ENCODE measurements at places on chromosomes 16 and 17.

DNA sequence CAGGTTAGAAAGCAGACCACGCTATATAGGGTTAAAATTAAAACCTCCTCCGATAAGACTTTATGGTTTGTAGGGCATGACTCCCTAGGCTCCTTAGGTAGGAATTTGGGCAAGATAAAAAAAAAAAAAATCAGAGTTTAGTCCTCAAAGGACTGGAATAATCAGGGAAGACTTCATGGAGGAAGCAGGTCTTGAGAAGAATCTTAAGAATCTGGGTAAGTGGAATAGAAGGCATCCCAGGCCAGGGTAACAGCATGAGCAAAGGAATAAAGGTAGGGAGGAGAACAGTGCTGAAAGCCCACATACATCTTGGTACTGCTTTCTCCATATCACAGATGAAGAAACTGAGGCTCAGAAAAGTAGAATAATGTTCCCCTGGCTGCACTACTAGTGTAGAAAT lies 15.4 kb downstream of the SLC46A1 start:
- DNase-seq = no peak

DNA sequence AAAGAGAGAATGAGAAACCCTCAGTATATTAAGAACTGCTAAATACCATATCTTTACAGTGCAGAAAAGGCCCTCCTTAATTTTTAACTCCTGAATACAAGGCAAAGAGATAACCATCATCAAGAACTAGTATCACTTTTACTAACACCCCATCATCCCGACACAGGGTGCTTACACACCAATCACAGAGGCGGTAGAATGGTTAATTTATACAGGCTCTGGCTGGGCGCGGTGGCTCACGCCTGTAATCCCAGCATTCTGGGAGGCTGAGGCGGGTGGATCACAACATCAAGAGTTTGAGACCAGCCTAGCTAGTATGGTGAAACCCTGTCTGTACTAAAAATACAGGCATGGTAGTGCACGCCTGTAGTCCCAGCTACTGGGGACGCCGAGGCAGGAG lies 4.2 kb downstream of the PSMD12 start:
- no peak for DNase-seq

- no peak for DNase-seq
Measured at GRCh38 chr16:2420035-2420434, 9.2 kb upstream of the CCNF start.

GRCh38 chr16:80280557-80280956 lies 260.2 kb upstream of the DYNLRB2 start:
- DNase-seq = no peak

DNA sequence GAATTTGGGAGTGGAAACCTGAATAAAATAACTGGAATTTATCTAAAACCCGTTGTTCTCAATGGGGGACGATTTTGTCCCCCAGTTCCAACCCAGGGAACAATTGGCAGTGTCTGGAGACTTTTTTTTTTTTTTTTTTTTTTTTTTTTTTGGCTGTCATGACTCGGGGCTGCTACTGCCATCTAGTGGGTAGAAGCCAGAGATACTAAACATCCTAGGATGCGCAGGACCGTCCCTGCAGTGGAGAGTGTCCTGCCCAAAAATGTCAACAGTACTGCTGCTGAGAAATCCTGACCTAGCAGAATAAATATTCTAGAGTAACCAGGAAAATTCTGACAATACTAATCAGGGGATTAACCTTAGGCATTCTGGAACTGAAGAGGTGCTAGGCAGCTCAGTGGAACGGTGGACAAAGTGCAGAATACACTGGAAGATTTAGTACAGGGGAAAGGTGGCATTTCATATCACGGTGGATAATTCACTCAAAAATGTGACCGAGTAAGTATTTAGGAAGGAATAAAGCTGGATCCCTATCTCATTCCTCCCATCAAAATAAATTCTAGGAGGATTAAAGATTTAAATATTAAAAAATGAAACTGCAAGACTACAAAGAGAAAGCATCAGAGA lies 107.6 kb downstream of the SPECC1 start:
- DNase-seq = no peak

- peak; percentile 52 for DNase-seq
Measured at GRCh38 chr16:20385844-20386832, 18.4 kb downstream of the PDILT start.

DNA sequence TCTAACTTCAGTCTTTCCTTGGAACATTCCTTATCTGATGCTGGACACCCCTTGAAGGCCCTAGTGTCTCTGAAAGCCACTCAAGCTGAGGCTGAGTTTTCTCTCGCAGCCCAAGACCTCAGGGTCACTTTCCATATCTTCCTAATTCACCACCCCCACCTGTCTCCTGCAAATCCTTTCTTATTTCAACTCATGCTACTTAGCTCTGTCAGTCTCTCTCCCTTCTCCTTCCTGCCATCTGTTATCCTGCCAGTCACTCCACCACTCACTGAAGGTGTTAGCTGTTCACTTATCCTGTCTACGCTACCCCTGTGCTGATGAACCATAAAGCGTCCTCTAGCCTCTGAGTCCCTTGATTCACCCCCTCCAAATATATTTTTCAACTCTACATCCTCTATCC lies 143.9 kb upstream of the SHISA6 start:
- no peak for DNase-seq

- no peak for DNase-seq
Measured at GRCh38 chr16:2362218-2362617, 21.7 kb upstream of the ABCA3 start.

- DNase-seq = no peak
Measured at GRCh38 chr16:1911467-1912214, 6.6 kb downstream of the HS3ST6 start.

DNA sequence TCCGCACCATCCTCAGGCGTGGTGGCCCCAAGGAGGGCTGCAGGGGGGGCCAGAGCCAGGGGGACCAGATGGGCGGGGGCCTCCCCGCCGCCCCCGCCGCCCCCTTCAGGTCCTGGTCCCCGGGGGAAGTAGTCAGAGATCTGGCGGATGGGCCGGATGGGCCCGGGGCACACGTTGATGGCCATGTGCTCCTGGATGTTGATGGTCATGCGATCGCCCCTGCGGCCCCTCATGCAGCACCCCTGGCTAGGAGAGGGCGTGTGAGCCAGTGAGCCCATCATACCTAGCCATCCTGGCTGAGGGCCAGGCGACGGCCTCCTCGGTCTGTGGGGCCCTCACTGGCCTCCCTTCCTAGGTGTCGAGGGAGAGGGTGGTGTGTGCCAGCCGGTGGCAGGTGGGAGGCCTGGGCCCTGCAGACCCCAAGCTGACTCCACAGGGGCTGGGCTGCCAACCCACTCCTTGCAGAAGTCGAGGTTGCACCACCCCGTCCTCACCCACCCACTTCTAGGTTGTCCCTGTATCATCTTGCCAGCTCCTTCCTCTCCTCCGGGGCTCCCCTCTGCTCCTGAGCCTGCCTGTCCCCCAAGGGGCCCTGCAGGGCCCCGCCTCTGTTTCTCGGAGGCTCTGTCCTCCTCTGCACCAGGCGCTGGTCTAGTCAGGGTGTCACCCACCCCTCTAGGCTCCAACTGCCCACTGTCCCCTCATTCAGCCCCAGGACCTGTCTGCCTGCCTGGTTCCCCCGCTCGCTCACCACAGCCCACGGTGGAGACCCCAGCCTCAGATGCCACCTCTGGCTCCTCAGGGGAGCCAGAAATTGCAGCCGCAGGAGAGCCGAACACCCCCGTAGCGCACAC lies 610 bp downstream of the DOC2A start:
- no peak for DNase-seq

GRCh38 chr17:29514792-29515191 lies 52.0 kb downstream of the ABHD15 start:
- no peak for DNase-seq

DNA sequence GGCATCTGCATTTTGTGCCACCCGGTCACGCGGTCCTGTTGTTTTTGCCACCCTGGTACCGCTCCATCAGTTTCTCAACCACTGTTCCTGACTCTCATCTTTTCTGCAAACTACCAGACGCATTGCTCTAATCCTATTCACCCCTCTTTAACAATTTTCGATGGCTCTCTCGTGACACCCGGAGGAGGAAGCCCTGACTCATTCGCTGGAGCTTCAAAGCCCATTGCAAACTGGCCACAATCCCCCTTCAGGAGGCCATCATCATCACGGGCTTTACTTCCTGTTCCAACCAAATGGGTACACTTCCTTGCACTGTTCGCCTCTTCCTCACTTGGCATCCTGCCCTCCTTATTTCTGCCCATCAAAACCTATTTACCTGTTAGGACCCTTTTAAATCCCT lies 155.3 kb downstream of the RGS9 start:
- no peak for DNase-seq

GRCh38 chr16:64996641-64997040 lies 125.2 kb downstream of the CDH11 start:
- DNase-seq = no peak

DNA sequence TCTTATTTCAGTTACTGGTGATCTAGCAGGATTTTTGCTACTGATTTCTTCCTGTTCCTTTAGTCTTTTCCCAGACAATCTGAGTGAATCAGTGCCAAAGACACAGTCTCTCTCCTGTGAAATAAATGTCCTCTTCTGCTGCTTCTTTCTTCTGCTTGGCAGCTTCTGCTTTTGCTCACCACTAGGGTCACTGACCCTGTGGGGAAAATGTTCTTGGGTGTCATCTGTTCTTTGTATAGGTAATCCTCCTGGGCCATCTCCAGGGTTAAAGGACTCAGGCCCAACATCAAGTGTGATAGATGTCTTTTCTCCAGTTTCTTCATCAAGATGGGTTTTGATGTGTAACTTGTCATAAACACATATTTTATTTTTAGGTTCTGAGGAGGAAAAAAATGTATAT lies 5.2 kb downstream of the PALB2 start:
- DNase-seq = no peak

DNA sequence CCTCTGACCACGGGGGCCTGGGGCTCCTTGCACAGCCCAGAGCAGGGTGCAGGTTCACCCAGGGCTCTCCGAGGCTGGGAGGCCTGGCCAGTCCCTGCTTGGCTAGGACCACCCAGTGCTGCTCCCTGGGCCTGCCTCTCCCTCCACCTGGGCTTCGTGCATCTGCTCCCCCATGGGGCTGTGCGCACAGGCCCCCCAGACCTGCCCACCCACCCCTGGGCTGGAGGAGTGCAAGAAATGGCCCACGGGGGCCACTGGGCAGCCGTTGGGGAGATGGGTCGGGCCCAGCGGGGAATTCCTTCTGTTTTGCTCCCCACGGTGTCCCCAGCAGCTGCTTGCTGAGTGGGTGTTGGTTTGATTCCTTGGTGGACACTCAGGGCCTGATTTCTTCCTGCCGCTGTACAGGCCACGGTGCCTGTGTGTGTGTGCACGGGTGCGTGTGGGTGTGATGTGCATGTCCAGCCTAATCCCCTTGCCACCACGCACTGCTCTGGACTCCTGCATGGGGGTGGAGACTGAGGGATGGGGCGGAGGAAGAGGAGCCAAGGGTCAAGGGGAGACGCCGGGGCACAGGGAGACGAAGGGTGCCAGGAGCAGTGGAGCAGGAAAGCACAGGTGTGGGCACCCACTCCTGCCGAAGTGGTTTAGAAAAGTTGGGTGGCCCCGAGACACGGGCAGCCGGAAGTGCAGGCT lies 8.5 kb downstream of the PRSS27 start:
- no peak for DNase-seq

GRCh38 chr17:67813803-67814180 lies 11.5 kb upstream of the BPTF start:
- no peak for DNase-seq
